Forelimb muscle (tissue), 1 donor: ENCODE measurements at places on chromosomes 13 and 19. TPM values are rescaled to one million over a fixed set of nuclear protein-coding genes. Genes with fewer than 3 reads are reported as not detected.

Gene RUBCNL
- 2.9 TPM for polyA plus RNA-seq

- no peak for DNase-seq
Observed at GRCh38 chr13:97809576-97809975, 143.9 kb upstream of the IPO5 start.

GRCh38 chr19:35851213-35852028 lies 883 bp downstream of the NPHS1 start:
- DNase-seq = no peak

GRCh38 chr19:56720281-56720680 lies 48.7 kb upstream of the ZNF835 start:
- no peak for DNase-seq

GRCh38 chr13:110221406-110222117 lies 85.4 kb downstream of the COL4A1 start:
- no peak for DNase-seq

- no peak for DNase-seq
Observed at GRCh38 chr13:110126391-110126961, 180.5 kb downstream of the COL4A1 start.

DNA sequence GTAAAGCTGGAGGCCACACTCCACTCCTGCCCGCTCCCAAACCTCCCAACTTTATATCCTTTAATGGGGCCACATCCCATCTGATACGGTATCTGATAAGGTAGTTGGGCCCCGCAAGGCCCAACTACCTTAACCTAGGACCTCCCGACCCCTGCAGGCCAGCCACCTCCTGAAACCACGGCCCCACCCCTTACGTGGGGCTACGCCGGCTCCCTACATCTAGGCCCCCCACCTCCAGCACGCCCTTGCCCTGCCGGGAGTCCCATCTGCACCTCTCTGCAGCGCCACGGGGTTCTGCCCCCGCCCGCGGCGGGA lies 2.2 kb downstream of the IGFLR1 start:
- no peak for DNase-seq

DNA sequence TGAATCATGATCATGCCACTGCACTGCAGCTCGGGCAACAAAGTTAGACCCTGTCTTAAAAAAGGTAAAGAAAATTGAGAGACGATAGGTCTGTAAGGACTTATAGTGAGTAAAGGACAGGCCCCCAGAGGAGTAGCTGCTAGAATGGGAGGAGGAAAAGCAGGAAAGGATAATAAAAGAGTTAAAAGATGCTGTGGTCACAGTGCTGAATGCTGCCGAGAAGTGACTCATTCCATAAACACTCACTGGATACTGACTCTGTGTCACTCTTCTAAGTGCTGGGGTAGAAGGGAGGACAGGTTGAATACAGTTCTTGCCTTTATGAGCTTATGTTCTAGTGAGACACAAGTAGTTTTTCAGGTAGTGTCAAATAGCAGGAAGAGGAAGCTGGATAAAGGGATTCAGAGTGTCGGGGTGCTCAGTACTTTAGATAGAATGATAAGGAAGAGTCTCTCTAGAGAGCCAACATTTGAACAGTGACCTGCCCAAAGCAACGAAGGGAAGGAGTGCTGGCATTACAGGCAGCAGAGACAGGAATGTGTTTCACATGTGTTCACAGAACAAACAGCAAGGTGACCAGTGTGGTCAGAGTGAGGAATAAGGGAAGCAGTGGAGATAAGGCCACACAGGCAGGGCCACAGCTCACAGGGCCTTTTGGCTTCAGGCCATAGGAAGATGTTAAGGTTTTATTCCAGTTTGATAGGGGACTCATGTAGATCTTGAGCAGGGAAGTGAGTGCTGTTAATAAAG lies 1240.5 kb downstream of the UQCRFS1 start:
- no peak for DNase-seq

Gene DCT
- polyA plus RNA-seq = 0.18 TPM

DNA sequence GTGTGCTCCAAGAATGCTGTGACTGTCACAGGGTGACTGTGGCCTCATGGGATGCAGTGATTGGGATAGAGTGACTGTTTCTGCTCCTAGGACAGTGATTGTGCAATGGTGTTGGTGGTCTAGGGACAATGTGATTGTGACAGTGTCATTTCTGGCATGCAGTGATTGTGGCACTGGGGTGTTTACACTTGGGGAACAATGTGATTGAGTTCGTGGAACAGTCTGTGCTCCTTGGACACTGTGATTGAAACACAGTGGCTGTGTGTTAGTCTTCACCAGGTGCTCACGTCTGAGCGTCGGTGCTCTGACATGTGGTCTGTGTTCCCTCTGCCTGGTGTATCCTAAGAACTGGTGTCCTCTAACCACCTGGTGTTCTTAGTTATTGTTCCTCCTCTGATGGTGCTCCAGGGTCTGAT lies 1.7 kb downstream of the PDE4A start:
- DNase-seq = no peak

Gene RGCC
- 17.1 TPM for polyA plus RNA-seq

DNA sequence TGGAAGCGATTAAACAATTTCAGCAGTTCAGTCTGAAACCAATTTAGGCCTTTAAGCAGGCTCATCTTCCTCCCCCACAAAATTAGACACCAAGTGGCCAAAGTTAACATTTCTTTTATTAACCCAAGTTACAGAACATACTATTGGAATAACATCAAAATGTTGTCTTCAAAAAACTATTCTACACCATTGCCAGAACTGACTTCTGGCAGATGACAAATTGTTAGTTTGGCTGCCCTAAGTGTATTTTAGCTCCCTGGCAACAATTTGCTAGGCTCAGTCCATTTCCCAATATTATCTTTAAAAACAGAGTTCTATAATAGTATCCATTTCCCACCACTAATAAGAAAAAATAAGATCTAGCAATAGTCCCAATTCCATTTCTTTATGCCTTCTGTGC lies 107.8 kb downstream of the SGCG start:
- no peak for DNase-seq

GRCh38 chr19:13843104-13843921 lies 33.6 kb upstream of the NANOS3 start:
- DNase-seq = no peak

- no peak for DNase-seq
Observed at GRCh38 chr19:54253331-54254194, 3.5 kb downstream of the LILRB5 start.

- DNase-seq = no peak
Observed at GRCh38 chr19:7868671-7869452, 5.3 kb downstream of the PRR36 start.

DNA sequence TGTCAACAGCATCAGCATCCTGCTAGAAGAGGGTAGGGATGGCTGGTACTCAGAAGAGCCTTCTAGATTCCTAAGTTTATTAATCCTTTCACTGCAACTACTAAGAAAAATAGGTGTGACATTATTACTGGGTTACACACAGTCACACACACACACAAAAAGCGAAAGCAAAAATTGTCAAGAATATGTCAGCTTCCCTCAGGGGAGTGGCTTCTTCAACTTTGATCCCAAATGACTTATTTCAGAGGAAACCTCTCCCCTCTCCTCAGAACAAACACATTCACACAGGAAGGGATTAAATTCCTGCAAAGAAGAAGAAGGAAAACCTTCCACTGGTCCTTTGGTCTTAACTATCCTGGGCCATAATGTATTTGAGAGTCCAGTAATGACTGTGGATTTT lies 20.1 kb upstream of the IGFL1 start:
- no peak for DNase-seq

Gene ZNF211
- 17.3 TPM for polyA plus RNA-seq

DNA sequence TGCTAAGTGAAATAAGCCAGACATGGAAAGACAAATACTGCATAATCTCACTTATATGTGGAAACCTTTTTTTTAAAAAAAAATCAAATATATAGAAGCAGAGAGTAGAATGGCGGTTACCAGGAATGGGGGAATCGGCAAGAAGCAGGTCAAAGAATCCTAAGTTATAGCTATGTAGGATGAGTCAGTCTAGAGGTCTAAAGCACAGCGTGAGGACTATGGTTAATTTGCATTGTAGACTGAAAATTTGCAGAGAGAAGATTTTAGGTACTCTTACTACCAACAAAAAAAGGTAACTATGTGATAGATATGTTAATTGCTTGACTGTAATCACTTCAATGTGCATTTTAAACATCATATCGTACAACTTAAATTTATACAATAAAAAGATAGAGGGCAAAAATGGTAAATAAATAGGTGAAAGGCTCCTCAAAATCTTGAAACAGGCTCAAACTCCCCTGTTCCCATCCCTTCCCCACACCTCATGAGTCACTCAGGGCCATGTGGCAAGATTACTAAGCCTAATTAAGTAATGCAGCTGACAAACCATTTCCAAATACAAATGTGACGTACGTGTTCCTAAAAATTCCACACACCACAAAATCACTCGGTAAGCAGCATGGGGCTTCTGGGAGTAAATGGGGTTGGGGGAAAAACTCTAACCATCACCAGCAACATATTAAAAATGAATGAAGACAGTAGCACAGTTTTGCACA lies 159.0 kb downstream of the USP12 start:
- no peak for DNase-seq

GRCh38 chr13:51111997-51112396 lies 923 bp upstream of the C13orf42 start:
- DNase-seq = no peak

GRCh38 chr13:39129213-39129612 lies 91.0 kb downstream of the NHLRC3 start:
- no peak for DNase-seq

GRCh38 chr19:20863176-20863575 lies 59.9 kb upstream of the ZNF85 start:
- no peak for DNase-seq

GRCh38 chr13:106681536-106681935 lies 113.6 kb upstream of the ARGLU1 start:
- DNase-seq = no peak

DNA sequence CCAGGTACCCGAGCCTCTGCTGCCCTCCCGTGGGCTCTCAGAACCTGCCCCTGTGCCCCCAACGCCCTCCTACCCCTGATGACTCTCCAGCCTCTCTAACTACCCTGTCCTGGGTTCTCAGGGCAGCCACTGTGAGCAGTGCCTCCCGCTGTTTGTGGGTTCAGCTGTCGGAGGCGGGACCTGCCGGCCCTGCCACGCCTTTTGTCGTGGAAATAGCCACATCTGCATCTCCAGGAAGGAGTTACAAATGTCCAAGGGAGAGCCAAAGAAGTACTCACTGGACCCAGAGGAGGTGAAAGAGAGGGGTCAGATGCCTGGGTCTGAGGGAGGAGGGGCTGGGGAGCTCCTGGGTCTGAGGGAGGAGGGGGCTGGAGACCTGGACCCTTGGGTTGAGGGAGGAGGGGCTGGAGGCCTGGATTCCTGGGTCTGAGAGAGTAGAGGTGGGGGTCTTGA lies 20.0 kb downstream of the CNFN start:
- no peak for DNase-seq

DNA sequence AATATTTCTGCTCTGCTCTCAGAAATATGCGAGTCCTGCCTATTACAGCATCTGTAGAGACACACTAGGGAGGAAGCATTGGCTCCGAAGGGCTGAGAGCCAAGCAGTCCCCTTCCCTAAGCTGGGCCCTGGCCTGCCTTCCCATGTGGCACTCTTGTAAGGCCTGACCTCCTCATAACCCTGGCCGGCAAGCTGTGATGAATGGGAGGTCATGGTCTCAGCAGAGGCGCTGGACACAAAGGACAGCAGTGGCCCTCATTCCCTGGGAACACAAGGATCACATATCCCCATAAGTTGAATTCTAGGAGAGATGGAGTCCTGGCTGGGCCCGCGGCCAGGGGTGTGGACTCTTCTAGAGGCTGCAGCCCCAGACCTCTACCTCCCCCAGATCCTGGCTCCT lies 483.3 kb downstream of the ZNF536 start:
- DNase-seq = no peak

Gene TICAM1
- polyA plus RNA-seq = 4.0 TPM
